ENCODE measurements at places on chromosomes 1 and 21.
A peak's percentile ranks its signal among the peaks of the same experiment; 100 is the strongest.

DNA sequence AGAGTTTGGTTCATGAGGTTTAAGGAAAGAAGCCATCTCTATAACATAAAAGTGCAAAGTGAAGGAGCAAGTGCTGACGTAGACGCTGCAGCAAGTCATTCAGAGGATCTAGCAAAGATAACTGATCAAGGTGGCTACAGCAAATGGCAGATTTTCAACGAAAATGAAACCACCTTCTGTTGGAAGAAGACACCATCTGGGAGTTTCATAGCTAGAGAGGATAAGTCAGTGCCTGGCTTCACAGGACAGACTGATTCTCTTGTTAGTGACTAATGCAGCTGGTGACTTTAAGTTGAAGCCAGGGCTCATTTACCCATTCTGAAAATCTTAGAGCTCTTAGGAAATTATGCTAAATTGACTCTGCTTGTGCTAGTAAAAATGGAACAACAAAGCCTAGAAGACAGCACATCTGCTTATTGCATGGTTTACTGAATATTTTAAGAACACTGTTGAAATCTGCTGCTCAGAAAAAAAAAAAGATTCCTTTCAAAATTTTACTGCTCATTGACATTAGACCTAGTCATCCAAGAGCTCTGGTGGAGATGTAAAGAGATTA, 10.5 kb downstream of the MAEL start:
- H3K27ac ChIP-seq: no peak overlapping the region
- no peaks in the 10 kb centered on the region for H3K36me3 ChIP-seq
- DNase-seq: no peak
- H3K4me3 ChIP-seq: no peak overlapping the region

- no peaks in the 10 kb centered on the region for H3K36me3 ChIP-seq
- H3K27ac ChIP-seq: no peak overlapping the region
- no peak overlapping the region for H3K4me3 ChIP-seq
Observed at GRCh38 chr21:17900281-17900989, 81.3 kb upstream of the C21orf91 start.

GRCh38 chr21:15283789-15284188, 219.0 kb upstream of the NRIP1 start:
- no peak for DNase-seq
- H3K4me3 ChIP-seq: no peak overlapping the region
- no peak overlapping the region for H3K27ac ChIP-seq
- H3K27me3 ChIP-seq: no peaks in the 10 kb centered on the region
- H3K4me1 ChIP-seq: no peaks in the 10 kb centered on the region

DNA sequence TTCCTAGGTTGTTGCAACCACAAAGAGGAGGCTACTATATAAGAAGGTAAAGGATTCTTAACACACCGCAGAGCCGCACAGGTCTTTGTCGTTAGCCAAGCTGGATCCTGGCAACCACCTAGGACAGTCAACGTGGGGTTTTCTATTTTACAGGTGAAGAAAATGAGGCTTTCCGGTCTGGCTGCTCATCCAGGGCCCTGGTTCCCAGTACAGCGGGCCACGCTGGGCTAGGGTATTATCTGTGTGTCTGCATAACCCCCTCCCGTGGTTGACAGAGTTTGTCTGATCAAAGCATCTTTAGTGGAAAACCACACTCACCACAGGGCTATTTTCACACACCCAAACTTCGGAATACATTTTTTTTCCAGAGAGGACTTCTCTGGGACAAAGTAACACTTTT, 39.0 kb upstream of the PDE9A start:
- peaks cover 24% of the 10 kb centered on the region for H3K4me1 ChIP-seq
- DNase-seq: peak; percentile 80
- H3K4me3 ChIP-seq: no peak overlapping the region
- H3K36me3 ChIP-seq: no peaks in the 10 kb centered on the region
- peaks cover 13% of the 10 kb centered on the region for H3K27me3 ChIP-seq

DNA sequence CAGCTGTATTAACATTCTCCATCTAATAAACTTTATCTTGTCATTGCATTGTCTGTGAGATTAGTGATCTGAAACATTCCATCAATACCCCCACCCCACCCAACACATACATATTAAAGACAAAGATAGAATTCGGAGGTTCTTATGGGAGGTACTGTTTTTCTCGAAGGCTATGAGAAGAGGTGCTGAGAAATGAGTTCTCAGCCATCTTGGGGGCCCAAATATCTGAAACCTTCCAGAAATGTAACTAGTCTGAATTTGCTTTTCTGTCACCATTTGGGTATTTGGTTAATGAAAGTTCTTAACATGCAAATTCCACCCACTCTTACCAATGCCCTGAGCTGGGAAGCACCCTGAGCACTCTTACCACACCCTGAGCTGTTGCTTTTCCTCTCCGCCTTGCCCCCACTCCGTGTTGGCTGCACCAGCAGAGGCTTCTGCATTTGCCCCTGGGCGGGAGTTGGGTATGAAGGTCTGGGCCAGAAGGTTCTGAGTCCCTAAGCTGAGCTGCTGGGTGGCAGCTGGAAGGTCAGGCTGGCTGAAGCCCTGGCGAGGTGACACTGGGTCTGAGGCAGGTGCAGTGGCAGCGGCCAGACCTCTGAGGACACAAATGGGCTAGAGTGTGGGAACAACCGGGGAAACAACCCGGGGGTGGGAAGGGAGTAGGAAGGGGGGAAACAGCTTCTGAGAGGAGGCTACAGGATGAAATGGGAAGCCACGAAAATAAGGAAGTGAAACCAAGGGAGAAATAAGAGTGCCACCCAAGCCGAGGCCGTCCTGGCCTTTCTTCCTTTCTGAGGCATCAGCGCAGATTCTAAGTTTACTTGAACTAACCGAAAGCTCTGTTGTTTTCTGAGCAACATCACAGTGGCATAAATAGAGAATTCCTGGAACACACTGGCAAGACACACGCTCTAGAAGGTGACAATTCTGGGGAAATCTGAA, 26.3 kb upstream of the IER5 start:
- H3K4me1 ChIP-seq: peaks cover 15% of the 10 kb centered on the region
- peaks cover 4% of the 10 kb centered on the region for H3K36me3 ChIP-seq
- no peak overlapping the region for H3K4me3 ChIP-seq
- no peaks in the 10 kb centered on the region for H3K27me3 ChIP-seq
- no peak for DNase-seq

DNA sequence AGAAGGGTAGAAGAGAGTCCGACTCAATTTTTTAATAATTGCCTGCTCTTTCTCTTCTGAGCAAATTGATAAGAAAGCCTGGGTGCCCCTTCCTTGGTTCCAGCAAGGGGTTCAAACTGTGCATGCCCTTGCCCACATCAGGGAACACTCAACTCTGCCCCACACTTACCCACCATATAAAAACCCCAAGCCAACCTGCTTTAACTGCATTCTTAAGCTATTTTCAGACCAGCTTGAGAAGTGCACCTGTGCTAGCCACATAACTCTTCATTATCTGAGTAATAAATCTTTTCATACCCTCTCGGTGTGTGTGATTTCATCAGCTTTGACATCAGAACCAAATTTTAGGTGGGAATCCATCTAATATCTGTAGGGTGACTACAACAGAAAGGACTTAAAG, 509.6 kb downstream of the MRPL39 start:
- no peak for DNase-seq
- no peak overlapping the region for H3K4me3 ChIP-seq
- no peaks in the 10 kb centered on the region for H3K36me3 ChIP-seq
- H3K27ac ChIP-seq: no peak overlapping the region
- no peaks in the 10 kb centered on the region for H3K27me3 ChIP-seq

DNA sequence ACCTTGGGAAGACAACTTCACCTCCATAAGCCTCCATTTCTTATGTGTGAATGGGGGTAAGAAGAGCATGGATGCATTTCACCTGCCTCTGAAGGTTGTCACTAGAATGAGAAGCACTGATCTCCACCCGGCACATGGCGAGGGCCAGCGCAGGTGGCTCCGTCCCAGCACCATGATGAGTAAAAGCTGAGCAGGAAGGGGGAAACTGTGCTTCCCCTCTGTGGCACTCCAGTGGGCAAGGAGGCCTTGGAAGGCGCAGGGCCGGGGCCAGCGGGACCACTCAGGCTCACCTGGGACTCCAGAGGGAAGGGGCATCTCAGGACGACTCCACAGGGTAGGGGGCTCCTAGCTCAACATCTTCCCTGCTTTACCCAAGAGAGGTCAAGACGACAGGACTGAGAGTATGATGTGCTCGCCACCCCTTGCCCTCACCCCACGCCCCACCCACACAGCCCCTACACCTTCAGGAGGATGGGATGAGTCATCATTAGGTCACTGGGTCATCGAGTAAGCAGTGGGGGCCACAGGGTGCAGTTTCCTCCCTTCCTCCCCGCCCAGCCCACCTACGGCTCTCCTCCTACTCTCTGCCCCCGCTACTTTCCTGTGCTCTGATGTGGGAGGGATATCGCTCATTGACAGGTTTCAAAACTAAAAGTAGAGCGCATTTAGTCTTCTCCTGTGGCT, 112.1 kb downstream of the HIVEP3 start:
- peaks cover 74% of the 10 kb centered on the region for H3K4me1 ChIP-seq
- peaks cover 40% of the 10 kb centered on the region for H3K36me3 ChIP-seq
- no peak overlapping the region for H3K4me3 ChIP-seq
- peak; percentile 47 for DNase-seq
- H3K27ac ChIP-seq: peak overlapping the region; percentile 61

- DNase-seq: no peak
- no peaks in the 10 kb centered on the region for H3K27me3 ChIP-seq
- no peak overlapping the region for H3K4me3 ChIP-seq
Observed at GRCh38 chr1:199122532-199123311, 483.9 kb downstream of the PTPRC start.

GRCh38 chr1:100265562-100265930, 470 bp upstream of the RTCA start:
- H3K27me3 ChIP-seq: no peaks in the 10 kb centered on the region
- no peak for DNase-seq
- peak overlapping the region; percentile 92 for H3K27ac ChIP-seq
- H3K4me1 ChIP-seq: peaks cover 35% of the 10 kb centered on the region
- peak overlapping the region; percentile 91 for H3K4me3 ChIP-seq
- H3K36me3 ChIP-seq: peaks cover 38% of the 10 kb centered on the region

DNA sequence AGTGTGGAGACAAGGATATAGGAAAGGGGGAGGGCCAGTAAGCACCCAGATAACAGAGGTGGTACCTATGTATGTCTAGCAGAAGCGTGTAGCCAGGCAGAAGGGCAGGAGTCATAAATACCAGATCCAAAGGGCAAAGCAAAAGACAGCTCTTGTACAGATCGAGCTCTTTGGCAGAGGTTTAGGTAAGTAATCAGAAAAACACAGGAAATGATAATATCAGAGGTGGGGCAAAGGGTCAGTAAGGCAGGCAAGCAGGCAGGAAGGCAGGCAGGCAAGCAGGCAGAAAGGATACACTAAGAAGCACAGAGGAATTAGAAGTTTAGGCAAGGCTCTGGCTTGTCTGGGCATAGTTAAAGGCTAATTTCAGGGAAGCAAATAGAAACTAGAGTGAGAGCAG, 22.7 kb upstream of the SLFNL1 start:
- peaks cover 73% of the 10 kb centered on the region for H3K36me3 ChIP-seq
- no peak for DNase-seq
- H3K4me1 ChIP-seq: no peaks in the 10 kb centered on the region

- no peaks in the 10 kb centered on the region for H3K4me1 ChIP-seq
- no peaks in the 10 kb centered on the region for H3K27me3 ChIP-seq
- DNase-seq: no peak
- H3K36me3 ChIP-seq: peaks cover 99% of the 10 kb centered on the region
Observed at GRCh38 chr1:207810173-207810572, 58.3 kb downstream of the CD46 start.

- no peaks in the 10 kb centered on the region for H3K27me3 ChIP-seq
- no peak for DNase-seq
- no peaks in the 10 kb centered on the region for H3K4me1 ChIP-seq
- no peak overlapping the region for H3K4me3 ChIP-seq
- H3K36me3 ChIP-seq: no peaks in the 10 kb centered on the region
- no peak overlapping the region for H3K27ac ChIP-seq
Observed at GRCh38 chr21:42580076-42580792, 66.6 kb downstream of the SLC37A1 start.

- no peak overlapping the region for H3K4me3 ChIP-seq
- no peaks in the 10 kb centered on the region for H3K36me3 ChIP-seq
- no peak for DNase-seq
- H3K4me1 ChIP-seq: no peaks in the 10 kb centered on the region
- H3K27me3 ChIP-seq: peaks cover 5% of the 10 kb centered on the region
Observed at GRCh38 chr1:18778437-18778836, 81.0 kb downstream of the TAS1R2 start.

All from DND-41 (cell line).